ENCODE measurements at places on chromosomes 5 and 9.

DNA sequence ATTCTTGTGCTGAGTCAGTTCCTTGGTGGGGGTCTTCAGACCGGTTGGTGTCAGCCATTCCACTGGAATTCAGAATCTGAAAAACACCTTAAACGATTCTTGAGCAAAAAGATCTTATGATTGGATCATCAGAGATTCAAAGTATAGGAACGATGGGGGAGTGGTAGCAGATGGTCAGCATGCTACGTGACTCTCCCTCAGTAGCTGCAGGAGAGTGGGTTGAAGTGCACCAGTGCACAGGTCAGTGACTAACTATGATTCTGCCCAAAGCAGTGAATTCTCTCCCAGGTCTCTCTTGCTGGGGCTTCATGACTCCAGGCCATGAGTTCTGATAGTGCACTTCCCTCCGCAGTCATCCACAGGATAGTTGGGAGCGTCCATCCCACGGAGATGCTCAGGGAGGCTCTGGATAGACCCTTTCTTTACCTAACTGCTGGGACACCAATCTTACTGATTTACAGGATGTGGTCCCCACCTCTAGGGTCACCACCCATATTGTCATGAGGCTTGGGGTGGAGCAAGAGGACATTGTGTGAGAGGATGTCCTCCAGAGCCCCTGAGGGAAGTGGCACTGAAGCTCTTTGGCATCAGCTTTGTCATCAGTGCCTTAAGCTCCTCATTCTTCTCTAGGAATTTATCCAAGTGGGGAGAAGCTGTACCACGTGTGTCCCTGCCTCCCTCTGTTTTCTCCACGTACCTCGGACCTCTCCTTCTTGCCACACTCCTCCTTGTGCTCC, 62.0 kb downstream of the RASGRF2 start:
- no peak for DNase-seq

- no peak for DNase-seq
Observed at GRCh38 chr9:125409637-125410521, 148.3 kb downstream of the GAPVD1 start.

DNA sequence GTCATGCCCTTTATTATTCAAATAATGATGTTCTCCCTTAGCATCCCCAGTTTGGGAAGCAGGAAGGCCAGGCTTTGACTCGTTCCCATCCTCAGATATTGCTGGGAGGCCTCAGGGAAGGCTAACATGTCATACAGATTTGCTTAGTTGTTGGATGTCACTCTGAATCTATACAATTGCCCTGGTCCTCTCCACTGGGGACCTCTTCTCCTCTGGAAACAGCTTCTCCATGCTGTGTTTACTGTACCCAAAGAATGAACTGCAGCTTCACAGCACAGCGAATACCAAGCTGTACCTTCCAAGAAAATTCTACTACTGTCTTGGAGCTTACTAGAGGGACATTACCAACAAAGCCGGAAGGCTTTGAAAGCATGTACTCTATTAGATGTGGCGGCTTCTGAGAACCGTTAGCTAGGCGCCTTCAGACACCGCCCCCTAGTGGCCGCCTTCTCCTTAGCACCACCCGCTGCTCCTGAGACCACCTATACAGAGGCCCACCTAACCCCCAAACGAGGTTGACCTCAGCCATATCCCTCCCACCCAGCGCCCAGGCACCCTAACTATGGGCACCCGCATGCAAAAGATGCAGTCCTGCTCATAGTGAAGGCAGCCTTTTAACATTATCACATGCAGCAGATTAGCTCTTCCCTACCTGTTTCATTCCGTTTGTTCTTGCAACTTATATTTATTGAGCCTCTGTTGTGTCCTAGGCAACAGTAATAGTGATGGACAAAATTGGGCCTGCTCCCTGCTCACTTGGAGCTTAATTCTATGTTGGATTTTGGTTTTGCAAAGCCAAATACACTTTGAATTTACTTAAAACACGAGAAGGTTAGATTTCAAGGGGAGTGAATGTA, 34.9 kb upstream of the FOXI1 start:
- DNase-seq: peak; percentile 42

DNA sequence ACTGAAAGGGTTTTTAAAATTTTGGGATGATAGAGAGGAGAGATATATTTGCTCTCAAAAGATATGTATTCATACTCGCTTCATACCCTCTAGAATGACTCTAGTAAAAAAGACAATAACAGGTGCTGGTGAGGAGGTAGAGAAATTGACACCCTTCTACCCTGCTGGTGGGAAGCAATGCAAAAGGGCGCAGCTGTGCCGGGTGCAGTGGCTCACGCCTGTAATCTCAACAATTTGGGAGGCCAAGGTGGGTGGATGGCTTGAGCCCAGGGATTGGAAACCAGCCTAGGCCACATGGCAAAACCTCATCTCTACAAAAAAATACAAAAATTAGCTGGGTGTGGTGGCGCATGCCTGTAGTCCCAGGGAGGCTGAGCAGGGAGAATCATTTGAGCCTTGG, 33.9 kb upstream of the NXNL2 start:
- no peak for DNase-seq

DNA sequence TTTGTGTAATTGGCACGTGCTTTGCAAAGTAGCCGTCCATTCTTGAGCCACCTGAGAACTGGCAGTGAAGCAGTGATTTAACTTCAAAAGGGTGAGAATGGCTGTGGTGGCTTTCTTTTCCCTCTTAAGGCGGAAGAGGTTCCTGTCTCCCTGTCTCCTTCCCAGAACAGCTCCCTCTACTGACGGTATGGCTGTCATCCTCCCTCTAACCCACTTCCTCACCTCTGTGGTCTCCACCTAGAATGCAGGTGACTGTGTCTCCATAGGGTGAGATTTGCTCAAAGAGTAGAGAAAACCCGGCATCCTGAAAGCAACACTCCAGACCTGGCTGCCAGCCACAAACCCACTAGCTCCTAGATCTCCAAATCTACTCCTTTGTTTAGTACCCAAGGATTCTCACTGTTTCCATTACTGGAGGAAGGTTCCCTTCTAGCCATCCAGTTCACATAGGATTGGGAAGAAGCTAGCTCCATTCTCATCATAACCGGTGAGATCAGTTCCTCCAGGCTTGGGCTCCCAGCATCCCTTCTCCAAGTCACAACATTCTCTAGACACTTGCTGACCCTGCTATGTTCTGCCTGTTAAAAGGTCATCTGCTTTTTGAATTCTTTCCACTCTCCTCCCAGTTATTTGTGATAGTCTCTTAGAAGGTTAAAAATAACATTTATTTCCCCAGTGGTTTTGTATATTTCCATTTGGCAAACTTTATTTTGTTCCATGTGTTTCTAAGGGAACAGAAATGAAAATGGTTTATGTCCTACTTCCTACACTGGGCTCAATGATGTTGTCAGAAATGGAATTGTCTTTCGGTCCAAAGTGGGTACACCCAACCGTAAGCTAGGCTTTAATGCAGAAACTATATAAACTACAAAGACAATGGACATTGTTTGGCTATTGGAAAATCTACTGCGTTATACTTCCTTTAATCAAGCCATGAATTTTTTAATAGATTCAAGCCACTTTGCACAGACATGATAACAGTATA, 269.4 kb downstream of the CWC27 start:
- DNase-seq: no peak

DNA sequence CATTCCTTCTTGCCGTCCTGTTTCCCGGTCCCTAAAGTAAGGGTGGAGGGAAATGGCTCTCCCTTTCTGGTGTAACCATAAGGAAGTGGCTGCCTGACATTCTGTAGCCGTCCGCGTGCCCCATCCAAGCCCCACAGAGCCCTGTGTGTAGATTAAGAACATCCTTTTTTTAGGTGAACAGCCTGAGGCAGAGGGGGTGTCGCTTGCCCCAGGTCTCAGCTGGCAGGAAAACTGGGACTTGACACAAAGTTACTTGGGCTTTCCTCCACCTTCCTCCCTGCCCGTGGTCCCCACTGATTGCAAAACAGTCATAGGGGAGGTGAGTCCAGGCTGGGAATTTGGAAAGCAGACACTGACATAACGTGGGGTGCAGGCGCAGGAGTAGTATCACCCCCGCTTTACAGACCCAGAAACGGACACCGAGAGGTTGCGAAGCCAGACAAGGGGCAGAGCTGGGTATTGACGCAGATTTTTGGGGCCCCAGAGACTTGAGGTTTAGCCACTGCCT, 22.8 kb downstream of the C9orf50 start:
- DNase-seq: no peak

DNA sequence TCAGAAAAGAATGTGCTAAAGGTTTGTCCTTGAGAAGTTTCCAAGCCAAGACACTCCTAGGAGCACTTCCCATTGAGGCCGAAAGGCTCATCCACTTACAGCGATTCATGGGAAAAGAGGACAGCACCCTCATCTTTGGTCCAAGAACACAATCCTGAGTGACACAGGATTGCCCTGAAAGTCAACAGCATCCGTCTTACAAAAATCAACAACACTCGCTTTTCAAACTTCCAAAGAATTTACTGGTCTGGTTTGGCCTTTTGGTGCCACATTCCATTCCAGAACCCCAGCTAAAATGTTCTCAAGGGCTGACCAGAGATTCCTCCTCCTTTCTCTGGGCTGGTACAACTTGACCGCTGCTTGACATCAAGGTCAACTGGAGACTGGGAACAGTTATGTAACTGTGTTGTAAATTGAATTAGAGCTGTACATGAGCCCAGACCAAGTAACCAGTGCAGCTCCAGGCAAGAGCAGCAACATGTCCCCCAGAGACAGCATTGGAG, 415.8 kb upstream of the PIK3R1 start:
- peak; percentile 33 for DNase-seq

- no peak for DNase-seq
Observed at GRCh38 chr5:10401498-10401897, 40.2 kb upstream of the ROPN1L start.

DNA sequence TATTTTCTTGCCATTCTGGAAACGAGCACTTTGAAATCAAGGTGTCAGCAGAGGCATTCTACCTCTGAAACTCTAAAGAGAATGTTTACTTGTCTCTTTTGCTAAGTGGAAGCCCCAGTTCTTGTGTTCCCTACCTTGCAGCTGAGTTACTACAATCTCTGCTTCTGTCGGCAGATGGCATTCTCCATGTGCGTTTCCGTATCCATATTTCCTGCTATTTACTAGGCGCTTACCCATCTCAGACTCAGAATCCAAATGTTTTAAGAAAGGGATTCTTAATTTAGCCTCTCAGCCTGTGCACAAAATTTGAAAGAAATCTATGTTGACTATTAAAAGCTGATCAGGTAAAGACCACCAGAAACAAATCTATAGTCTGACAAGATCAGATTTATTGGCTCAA, 221.3 kb upstream of the FTMT start:
- DNase-seq: peak; percentile 1

- DNase-seq: no peak
Observed at GRCh38 chr9:72721067-72721466, 199.7 kb downstream of the TMC1 start.

DNA sequence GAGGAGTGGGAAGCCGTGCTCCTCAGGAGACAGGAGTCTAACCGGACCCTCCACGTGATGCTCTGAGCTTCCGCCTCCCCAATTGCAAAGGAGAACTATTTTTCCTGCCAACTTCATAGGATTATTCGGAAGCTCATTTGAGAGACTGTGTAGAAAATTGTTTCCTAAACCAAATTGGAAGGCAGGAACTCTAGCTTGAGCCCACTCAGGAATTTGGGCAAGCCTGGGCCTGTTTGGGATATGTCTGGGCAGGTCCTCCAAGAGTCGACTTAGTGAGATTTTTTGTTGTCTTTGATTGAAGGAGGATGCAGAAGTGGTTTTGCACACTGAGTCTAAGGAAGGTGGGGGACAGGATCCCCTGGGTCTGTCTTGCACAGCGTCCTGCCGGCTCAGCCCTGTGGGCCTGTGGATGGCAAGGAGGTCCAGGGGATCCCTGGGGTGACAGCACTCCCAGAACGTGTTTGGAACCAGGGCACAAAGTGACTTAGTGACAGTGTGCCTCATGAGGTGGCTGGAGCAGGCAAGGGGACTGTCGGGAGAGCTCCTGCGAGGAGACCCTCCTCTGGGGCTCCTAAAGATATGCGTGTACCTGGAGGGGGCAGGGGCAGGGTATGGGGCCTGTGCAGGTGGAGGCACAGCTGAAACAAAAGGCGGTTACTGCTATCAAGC, 283.3 kb downstream of the NSG2 start:
- no peak for DNase-seq

DNA sequence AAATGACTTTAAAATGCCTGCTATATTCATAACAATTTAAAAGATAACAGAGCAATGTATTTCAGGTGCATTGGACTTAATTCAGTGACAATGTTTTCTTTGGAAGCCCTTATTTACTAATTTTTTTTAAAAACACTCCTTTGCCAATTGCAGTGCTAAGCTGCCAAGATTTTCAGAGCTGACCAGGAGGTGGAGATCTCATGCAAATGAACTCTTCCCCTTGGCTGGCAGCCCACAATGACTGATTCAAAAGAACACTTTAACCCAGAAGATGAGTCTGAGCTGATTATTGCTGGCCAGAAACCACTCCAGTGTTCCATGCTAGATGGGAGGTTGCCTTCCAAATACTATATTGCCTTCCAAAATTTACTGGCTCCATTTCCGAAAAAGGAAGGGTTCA, 128.3 kb upstream of the CCNH start:
- DNase-seq: peak; percentile 81

GRCh38 chr9:81574405-81574804, 114.9 kb downstream of the TLE1 start:
- peak; percentile 76 for DNase-seq

DNA sequence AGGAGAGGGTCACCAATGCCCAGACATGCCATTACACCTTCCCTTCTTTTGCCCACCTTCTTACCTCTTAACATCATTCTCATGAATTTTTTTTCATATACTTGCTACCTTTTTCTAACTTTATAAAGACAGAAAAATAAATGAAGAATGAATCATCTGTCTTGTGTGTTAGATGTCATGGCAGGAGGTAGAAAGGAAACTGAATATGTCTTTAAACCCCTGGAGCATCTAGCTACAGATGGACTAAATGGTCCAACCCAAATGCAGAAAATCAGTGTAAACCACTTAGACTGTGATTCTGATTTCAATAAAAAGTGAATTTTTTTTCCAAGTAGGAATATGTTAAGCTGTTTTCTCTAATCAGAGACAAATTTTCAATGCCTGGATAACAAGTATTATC, 11.8 kb upstream of the IL6ST start:
- DNase-seq: no peak

DNA sequence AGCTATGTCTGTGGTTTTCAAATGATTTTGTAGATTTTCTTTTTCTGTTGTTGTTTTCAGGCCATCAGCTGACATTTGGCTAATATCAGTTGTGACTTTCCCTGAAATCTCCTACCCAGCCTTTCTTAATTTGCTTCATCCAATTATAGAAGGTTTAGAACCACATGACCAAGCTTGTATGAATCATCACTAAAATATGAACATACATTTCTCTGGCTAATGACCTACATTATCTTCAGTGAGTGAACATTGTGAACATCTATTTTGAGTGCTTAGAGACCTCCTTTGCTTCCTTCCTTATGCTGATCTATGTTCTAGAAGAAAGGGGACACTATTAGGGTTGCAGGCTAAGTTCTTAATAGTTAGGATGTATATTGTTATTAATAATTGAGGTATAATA, 532.5 kb downstream of the RAB3C start:
- DNase-seq: peak; percentile 35

GRCh38 chr9:132708239-132708638, 38.0 kb downstream of the GTF3C4 start:
- DNase-seq: no peak

- no peak for DNase-seq
Observed at GRCh38 chr5:113474100-113474728, 14.0 kb downstream of the MCC start.

Measured in astrocyte of the spinal cord (primary cell).